ENCODE measurements at places on chromosomes 16 and 17. TPM values are rescaled to one million over a fixed set of nuclear protein-coding genes. Genes with fewer than 3 reads are reported as not detected.
A peak's percentile ranks its signal among the peaks of the same experiment; 100 is the strongest.

Gene SDR42E2
- polyA plus RNA-seq: 0.01 TPM

Gene CLEC18B
- 0.92 TPM for polyA plus RNA-seq

Gene FOXN1
- polyA plus RNA-seq: not detected

Gene CACNA1H
- polyA plus RNA-seq: 1.1 TPM

Gene SPATA22
- polyA plus RNA-seq: not detected

Gene KRT12
- polyA plus RNA-seq: 0.28 TPM

Gene PKMYT1
- 10.8 TPM for polyA plus RNA-seq

DNA sequence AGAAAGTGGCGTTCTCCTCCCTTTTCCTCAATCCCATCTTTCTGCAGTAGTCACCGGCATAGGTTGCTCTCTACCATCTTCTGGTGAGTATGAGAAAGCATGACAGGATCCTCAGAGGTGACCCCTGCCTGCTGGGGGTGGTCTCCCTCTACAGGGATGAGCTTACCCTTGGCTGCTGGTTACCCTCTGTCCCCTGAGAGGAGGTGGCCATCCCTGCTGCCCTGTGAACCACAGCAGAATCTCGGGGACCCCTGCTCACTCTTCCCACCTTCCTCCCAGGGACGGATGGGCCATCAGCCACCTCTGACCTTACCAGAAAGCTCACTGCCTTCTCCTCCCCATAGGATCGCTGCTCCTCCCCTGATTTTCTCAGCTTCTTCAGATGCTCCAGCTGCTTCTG, 7.8 kb downstream of the MEFV start:
- H3K4me3 ChIP-seq: no peak overlapping the region
- no peaks in the 10 kb centered on the region for H3K36me3 ChIP-seq
- H3K4me1 ChIP-seq: no peaks in the 10 kb centered on the region
- peaks cover 18% of the 10 kb centered on the region for H3K27me3 ChIP-seq
- no peak overlapping the region for H3K27ac ChIP-seq
- no peak for DNase-seq

DNA sequence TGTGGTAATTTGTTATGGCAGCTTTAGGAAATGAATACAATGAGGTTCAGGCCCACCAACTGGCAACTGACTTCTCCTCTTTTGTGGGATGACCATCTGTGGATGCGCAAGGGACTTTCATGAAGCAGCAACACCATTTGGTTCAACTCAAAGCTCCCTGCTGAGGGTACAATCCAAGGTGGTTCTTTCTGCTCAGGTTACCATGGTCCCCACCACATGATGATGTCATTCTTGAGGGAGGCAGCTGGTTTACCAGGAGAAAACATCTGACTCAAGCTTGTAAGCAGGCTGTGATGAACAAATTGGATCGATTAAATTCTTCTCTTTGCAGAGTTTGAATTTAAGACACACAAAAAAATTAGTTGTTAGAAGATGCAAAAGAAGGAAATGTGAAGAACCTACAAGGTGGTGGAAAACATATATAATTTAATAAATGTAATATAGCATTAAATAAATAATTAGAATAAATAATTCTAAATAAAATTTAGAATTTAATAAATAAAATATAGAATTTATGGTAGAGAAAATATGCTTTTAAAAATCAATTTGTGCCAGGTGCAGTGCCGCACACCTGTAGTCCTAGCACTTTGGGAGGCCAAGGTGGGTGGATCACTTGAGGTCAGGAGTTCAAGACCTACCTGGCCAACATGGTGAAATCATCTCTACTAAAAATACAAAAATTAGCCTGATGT, 67.6 kb upstream of the ANKFN1 start:
- H3K27me3 ChIP-seq: no peaks in the 10 kb centered on the region
- no peak overlapping the region for H3K27ac ChIP-seq
- H3K36me3 ChIP-seq: no peaks in the 10 kb centered on the region
- no peak overlapping the region for H3K4me3 ChIP-seq
- no peak for DNase-seq
- H3K4me1 ChIP-seq: no peaks in the 10 kb centered on the region

DNA sequence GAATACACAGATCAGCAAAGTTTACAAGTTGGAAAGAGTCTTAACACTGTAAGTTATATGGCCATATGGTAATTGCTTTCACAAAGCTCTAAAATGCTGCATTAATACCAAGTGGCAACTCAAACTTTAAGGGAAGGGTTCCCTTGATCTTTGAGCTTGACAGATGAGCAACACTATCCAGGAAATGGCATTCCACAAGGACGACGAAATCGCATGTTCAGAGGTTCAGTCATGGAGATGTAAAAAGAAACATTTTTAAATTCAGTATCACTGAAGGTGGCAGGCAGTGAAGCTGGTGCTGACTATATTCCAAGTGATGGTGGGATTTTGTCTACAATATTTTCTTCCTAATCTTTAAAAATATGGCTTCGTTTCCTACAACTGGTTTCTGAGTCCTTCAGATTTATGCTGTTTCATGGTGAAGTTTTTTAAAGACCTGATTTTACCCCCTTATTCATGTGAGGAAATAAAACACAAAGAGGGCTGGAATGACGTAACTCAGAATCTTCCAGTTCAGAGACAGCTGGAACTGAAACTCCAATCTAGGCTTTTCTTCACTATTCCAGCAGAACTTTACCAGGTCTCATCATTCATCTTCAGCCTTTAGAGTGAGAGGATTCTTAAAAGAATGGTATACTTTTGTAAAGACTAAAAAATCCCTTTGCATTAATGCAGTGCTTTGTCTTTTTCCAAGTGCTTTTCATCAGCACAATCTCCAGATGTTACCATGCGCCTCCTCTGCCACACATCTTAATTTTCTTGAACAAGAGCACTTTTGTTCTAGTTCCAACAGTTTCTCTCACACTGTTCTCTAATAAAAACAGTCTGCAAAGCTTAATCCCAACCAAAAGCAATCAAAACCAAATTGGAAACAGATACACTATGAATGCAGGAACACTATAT, 20.2 kb downstream of the CHCT1 start:
- no peak overlapping the region for H3K4me3 ChIP-seq
- no peak for DNase-seq
- H3K27me3 ChIP-seq: no peaks in the 10 kb centered on the region
- no peak overlapping the region for H3K27ac ChIP-seq
- H3K36me3 ChIP-seq: no peaks in the 10 kb centered on the region
- no peaks in the 10 kb centered on the region for H3K4me1 ChIP-seq

DNA sequence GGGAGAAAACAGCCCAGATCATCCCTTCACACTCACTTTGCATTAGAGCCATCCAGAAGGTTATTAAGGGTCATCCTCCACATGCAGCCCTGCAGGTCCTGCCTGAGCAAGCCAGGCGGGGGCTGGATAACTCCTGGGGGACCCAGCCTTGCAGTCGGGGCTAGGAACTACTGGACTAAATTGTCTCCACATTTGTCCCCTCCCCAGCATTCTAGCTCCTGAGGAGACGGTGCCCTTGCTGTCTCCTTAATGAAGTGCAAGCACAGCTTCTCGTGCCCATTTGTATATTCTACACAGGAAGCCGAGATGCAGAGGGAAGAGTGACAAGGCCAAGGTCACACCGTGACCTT, 185.2 kb downstream of the C16orf95 start:
- H3K27ac ChIP-seq: no peak overlapping the region
- no peak overlapping the region for H3K4me3 ChIP-seq
- H3K4me1 ChIP-seq: no peaks in the 10 kb centered on the region
- DNase-seq: no peak
- no peaks in the 10 kb centered on the region for H3K36me3 ChIP-seq

GRCh38 chr16:86926181-86927094, 348.1 kb downstream of the FOXL1 start:
- DNase-seq: no peak
- peaks cover 22% of the 10 kb centered on the region for H3K27me3 ChIP-seq
- no peak overlapping the region for H3K4me3 ChIP-seq
- H3K36me3 ChIP-seq: no peaks in the 10 kb centered on the region
- H3K4me1 ChIP-seq: no peaks in the 10 kb centered on the region

DNA sequence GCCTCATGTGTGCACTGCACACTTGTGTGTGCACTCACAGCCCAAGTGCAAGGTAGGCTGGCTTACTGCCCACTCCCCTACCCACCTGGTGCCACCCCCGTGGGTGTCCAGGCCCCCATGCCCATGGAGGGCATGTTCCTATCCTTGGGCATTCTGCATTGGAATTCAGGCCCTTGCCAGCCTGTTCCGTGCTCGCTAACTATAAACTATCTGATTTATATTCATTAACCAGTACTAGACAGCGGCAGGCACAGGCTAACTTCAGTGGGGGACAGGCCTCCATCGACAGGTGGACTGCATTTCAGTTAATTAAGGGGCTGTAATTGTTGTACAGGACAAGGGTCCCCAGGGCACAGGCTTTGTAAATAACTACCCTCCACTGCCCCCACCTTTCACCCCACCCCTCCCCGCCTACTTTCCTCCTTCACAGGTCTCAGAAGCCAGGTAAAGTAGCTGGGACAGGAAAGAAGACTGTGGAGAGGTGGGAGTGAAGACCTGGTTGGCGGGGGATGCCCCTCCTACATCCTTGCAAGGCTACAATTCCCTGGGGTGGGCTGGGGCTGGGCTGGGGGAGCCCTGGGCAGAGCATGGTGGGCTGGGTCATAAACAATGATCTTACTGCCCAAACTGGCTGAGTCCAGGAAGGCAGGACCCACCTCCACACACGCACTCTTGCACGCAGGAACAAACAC, 119.0 kb upstream of the LHX1 start:
- DNase-seq: no peak
- H3K36me3 ChIP-seq: no peaks in the 10 kb centered on the region

DNA sequence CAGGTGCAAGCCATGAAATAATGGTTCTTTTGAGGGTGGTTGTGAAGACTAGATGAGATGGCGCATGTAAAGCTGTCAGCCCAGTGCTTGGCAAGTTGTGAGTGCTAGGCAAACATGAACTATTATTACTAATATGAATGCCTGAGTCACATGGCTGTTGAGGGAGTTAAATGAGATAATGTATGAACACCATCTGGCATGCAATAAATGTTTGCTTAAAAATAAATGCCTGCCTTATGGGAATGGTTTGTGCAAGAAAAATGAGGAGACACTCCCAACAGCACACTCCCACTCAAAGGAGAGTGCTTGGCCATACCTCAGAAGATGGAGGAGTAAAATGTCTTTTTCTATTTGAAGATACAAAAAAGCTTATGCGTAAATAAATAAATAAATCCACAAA, 3.6 kb downstream of the MAPK3 start:
- no peak for DNase-seq
- no peak overlapping the region for H3K27ac ChIP-seq
- no peak overlapping the region for H3K4me3 ChIP-seq
- peaks cover 80% of the 10 kb centered on the region for H3K36me3 ChIP-seq

GRCh38 chr17:27519550-27519949, 63.3 kb downstream of the KSR1 start:
- H3K27ac ChIP-seq: no peak overlapping the region
- H3K36me3 ChIP-seq: no peaks in the 10 kb centered on the region
- no peaks in the 10 kb centered on the region for H3K27me3 ChIP-seq
- DNase-seq: no peak
- no peak overlapping the region for H3K4me3 ChIP-seq

- H3K36me3 ChIP-seq: no peaks in the 10 kb centered on the region
- H3K4me3 ChIP-seq: no peak overlapping the region
- DNase-seq: peak; percentile 79
These were observed 1.8 kb downstream of the TNS4 start for GRCh38 chr17:40499551-40500189.

- H3K36me3 ChIP-seq: peaks cover 35% of the 10 kb centered on the region
- H3K27me3 ChIP-seq: no peaks in the 10 kb centered on the region
- H3K27ac ChIP-seq: no peak overlapping the region
- peak overlapping the region; percentile 68 for H3K4me3 ChIP-seq
- H3K4me1 ChIP-seq: peaks cover 9% of the 10 kb centered on the region
These were observed 948 bp downstream of the PLA2G15 start for GRCh38 chr16:68246121-68246520.

- H3K36me3 ChIP-seq: no peaks in the 10 kb centered on the region
- H3K27ac ChIP-seq: no peak overlapping the region
- H3K4me3 ChIP-seq: no peak overlapping the region
- no peak for DNase-seq
- no peaks in the 10 kb centered on the region for H3K4me1 ChIP-seq
These were observed 212.9 kb downstream of the CNTNAP4 start for GRCh38 chr16:76490036-76490639.

DNA sequence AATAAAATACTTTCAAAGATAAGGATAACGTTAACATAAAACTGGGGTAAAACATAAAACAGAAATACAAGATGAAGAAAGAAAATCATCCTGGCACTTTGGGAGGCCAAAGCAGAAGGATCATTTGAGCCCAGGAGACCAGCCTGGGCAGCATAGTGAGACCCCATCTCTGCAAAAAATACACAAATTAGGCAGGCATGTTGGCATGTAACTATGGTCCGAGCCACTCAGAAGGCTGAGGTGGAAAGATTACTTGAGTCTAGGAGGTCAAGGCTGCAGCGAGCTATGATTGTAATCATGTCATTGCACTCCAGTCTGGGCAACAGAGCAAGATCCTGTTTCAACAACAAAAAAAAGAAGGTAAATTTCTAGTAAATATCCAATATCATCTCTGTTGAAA, 19.6 kb downstream of the TAT start:
- DNase-seq: no peak
- H3K27ac ChIP-seq: no peak overlapping the region
- H3K4me1 ChIP-seq: no peaks in the 10 kb centered on the region
- no peaks in the 10 kb centered on the region for H3K36me3 ChIP-seq

Data from small intestine (tissue), 16 donors.